ENCODE measurements at places on chromosomes 4 and X.

DNA sequence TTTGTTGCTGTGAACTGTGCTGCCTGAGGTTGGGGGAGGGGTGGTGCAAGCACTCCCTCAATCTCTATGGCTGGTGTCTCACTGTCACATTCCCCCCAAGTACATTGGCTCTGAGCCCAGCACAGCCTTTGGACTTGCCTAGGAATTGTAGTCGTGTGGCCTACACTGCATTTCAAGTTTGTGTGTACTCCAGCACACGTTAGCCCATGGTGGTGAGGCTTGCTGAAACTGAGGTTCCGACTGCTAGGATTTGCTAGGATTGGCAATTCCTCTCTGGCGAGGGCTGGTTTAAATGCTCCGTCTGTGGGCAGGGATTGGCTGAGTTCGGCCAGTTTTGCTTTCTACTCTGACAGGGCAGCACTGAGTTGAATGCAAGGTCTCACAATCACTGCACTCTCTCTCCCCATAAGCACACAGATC, 121.7 kb upstream of the CXXC4 start:
- DNase-seq: no peak

DNA sequence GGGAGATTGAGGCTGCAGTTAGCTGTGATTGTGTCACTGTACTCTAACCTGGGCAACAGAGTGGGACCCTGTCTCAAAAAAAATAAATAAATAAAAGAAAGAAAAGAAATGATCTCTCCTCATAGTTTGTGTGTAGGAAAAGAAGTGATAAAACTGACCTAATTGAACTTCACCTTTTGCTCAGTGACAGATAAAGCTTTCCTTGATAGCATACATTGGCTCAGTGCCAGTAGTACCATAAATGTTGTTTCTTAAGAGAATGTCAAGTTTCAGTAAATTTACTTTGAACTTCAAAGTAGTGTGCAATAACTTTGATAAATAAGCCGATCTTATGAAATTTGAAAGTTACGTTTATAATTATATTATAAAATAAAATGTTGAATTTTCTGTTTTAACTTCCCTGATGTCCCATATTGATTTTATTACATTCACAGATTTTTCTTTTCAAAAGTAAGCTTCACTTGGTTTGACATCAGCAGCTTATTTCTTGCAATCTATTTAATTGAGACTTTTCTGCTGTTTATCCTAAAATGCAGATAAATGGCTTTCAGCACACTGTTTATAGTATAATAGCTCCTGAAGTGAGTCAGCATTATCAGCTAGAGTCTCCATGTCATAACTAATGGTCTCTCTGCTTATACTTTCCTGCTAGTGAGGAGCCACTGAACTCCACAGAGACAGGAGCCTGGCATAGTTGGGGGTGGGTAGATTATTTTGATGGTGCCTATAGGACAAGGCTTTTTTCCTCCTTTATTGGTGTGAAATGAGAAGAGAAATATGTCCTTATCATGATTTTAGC, 330.1 kb downstream of the BMPR1B start:
- DNase-seq: no peak

DNA sequence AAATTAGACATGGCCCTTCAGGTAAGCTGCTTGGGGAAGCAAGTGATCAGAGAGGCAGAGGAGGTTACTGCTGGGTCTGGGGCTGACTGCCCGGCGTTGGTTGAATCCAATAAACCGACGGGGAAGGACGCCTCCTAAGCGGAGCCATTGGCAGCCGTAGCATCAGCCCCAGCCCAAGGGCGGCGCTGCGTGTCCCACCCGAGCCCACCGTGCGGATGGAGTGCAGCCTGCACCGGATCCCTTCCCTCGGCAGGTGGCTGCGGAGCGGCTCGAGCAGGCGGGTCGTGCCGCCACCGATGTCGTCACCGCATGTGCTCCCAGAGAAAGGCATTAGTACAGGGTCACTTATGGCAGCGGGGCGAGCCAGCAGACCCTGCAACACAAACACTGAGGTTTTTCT, 82.1 kb downstream of the ALPK1 start:
- no peak for DNase-seq

DNA sequence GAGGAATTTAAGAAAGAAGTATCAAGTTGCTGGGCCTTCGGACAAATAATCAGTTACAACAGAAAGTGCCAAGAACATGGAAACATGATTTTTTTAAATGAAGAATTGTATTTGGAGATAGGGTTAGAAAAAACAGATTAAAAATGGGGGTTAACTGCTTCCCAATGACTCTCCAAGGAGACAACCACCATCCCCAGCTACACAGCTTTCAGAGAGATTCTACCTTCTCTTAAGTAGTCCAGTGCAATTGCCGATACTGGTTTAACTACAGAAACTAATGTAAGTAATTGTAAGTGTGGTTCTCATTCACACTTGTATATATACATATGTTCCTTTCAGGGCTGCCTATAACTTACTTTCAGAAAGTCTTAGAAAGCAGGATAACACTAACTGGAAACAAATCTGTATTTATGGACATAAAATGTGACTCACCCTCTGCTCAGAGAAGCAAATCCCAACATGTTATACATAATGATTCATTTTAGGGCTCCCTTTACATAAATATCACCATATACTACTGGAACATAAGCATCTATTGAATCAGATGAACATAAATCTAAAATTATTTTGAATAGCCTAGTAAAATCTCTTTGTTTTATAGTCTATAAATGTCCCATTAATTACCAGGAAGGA, 248.9 kb upstream of the UGT8 start:
- DNase-seq: no peak

GRCh38 chr4:80128941-80129340, 55.9 kb upstream of the ANTXR2 start:
- DNase-seq: no peak

- DNase-seq: no peak
Observed at GRCh38 chr4:29983890-29984289, 736.3 kb upstream of the PCDH7 start.

DNA sequence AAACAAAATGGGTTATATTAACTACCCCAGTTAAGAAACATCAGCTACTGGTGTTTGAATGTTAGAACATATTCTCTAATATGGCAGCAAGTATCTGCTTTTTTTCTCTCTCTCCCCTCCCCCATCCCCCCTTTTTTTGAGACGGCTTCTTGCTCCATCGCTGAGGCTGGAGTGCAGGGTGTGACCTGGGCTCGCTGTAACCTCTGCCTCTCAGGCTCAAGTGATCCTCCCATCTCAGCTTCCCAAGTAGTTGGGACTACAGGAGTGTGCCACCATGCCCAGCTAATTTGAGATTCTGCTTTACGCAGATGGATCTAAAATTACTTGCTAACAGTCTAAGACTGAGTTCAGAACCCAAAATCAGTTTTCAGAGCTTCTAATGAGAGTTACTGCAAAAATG, 101.9 kb downstream of the AFF1 start:
- no peak for DNase-seq

DNA sequence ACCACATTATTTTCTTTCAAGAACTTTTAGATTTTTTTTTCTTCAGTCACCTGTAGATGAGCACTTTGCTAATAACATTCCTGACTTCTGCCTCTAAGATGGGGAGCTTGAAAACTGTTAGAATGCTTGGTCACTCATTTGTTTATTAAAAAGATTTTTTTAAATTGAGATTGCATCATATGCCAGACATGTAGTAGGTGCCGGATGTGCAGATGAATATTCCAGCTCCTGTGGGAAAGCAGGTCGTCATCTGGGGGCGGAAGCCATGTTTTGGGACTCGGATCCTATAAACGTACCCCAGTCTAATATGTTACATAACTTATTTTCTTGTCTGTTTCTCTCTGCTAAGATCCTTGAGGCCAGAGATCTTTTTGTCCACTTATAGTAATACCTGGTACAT, 236.8 kb downstream of the ARHGAP10 start:
- DNase-seq: no peak

DNA sequence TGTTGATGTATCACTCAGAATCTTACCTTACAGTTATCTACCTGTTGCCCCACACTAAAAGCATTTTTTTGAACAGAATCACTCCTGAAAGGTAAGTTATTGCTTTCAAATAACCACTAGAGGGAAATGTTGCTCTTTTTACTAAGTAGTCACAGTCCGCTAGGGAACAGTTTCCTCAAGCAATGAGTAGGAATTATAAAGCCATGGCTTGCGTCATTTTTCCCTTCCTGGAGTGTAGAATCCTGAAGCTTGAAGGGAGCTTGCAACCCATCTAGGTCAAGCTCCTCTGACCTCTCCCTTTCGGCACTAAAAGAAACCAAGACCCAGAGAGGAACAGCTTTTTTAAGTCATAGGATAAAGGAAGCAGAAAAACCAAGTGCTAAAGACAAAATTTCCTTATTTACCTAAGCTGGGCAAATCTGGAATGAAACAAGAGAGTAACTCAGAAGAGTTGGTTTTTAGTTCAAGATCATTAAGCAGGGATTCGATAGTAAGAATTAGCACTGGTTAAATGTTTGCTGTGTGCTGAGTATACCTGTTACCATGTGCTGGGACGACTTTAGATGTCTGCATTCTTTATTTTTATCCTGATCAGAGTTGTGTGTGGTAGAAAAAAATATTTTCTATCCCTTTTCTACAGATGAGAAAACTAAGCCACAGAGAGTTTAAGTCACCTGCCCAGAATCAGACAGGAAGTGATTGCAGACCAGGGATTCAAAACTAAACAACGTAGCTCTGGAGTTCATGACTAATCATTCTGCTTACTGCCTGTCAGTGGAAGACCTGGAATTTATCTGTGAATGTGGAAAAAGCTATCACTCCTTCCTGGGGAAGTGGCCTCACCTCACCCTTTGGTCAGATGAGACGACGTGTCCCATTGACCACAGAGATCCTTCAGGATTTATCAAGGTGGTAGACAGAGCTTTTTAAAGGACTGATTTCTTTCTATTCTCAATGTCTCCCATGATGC, 631.5 kb downstream of the RAB28 start:
- DNase-seq: no peak

- DNase-seq: no peak
Observed at GRCh38 chr4:155794589-155795236, 35.9 kb downstream of the GUCY1B1 start.

- DNase-seq: no peak
Observed at GRCh38 chrX:120015145-120016067, 62.1 kb downstream of the RHOXF2B start.

DNA sequence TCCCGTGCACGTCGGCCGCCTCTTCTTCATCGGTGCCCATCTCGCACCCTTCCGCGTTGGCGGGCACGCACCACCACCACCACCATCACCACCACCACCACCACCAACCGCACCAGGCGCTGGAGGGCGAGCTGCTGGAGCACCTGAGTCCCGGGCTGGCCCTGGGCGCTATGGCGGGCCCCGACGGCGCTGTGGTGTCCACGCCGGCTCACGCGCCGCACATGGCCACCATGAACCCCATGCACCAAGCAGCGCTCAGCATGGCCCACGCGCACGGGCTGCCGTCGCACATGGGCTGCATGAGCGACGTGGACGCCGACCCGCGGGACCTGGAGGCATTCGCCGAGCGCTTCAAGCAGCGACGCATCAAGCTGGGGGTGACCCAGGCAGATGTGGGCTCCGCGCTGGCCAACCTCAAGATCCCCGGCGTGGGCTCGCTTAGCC, 1.4 kb downstream of the POU4F2 start:
- no peak for DNase-seq
